ENCODE measurements at places on chromosomes 2 and 18. TPM values are rescaled to one million over a fixed set of nuclear protein-coding genes. Genes with fewer than 3 reads are reported as not detected.

The GAL3ST2 gene
- 0.89 TPM for total RNA-seq

The IL36G gene
- not detected for total RNA-seq

The GPR45 gene
- total RNA-seq = not detected

The DNAH6 gene
- total RNA-seq = 1.3 TPM

The NGEF gene
- 0.63 TPM for total RNA-seq

The ATG9A gene
- total RNA-seq = 58.7 TPM

The TRAPPC12 gene
- 65.3 TPM for total RNA-seq

The CABLES1 gene
- 2.0 TPM for total RNA-seq

The RGPD3 gene
- 0.34 TPM for total RNA-seq

The KCNF1 gene
- not detected for total RNA-seq

The TSPYL6 gene
- not detected for total RNA-seq

The CD207 gene
- total RNA-seq = not detected

The TUBB6 gene
- 12.6 TPM for total RNA-seq

The CCDC74B gene
- 3.5 TPM for total RNA-seq

The ACAA2 gene
- 84.6 TPM for total RNA-seq

The TUBA4A gene
- 226 TPM for total RNA-seq

The CIB4 gene
- not detected for total RNA-seq

Measured in activated CD8-positive, alpha-beta T cell treated with anti-CD3 and anti-CD28 coated beads for 36 hours (primary cell).